Fibroblast of pulmonary artery (primary cell): ENCODE measurements at places on chromosomes 1 and 21.

- no peak for DNase-seq
Observed at GRCh38 chr1:34603594-34603993, 151.3 kb upstream of the GJB5 start.

DNA sequence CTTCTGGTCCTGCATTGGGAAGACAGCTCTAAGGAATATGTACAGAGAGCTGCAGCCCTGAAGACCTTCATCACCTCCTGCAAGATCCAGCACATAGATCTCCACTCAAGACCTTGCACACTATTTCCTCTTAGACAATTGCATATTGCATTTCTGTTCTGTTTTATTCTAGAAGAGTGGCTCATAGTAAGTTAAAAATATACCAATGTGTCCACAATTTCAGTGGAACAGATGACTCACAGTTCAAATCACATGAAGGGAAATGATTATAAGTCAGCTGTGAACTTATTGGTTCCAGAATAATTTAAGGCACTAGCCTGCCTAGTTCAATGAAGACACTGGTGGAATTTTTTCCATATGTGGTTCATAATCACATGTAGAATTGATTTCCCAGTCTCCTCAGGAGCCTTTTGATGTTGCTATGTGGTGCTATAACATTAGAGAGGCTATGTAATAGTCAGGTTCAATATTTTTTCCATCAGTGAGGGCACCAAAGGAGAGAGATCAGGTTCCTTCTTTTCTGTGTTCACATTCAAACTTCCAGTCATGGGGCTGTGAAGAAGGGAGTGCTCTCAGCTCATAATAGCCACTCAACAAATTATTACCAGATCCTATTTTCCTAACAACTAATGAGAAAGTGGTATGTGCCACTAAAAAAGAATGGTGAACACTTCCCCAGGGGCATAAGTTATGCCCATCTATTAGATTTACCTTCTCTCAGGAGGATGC lies 9.8 kb upstream of the AK5 start:
- DNase-seq, result peak; percentile 66

- no peak for DNase-seq
Observed at GRCh38 chr1:93200086-93200620, 19.6 kb downstream of the CCDC18 start.

DNA sequence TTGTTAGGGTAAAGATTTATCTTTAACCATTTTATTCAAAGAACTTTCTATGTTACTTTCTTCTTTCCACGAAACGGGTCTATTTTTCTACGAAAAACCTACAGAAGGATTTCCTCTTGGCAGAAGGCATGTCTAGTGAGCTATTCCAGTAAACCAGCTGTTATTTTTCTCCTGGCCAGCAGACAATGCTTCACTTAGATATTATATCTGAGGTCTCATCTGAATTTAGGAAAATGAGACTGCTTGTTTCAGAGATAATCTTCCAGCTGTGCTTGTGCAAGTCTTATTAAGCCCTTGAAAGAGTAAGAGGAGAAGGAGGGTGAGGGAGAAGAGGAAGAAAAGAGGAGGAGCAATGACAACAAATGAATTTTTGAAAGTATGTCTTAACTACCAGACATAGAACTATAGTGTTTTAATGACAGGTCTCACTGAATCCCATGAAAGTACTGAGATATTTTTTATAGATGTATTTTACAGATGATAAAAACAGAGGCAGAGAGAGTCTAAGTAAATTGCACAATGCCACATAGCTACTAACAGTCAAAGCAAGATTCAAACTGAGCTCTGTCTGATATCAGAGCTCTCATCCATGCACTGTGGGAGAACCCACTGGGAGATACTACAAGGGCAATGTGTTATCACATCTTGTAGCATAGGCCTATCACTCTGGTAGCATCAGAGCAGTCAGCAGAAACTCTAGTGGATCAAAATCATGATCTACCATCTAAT lies 54.6 kb upstream of the SAMSN1 start:
- peak; percentile 43 for DNase-seq

DNA sequence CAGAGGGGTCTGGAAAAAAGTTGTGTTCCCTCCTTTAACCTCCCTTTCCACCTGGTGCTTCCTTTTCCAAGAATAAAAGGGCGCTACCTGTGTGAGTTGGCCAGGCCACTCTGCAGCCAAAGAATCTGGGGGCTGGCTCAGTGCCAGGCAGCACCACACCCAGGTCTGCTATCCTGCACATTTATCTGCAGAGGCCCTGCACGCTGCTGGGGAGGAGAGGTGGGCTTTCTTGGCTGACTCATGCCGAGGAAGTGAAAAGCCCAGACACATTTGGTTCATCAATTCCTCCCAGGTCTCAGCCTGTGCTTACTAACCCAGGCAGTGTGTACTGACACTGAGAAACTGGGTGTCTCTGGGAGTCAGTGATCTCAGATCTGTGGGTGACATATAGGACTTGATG lies 79.8 kb upstream of the F3 start:
- no peak for DNase-seq

DNA sequence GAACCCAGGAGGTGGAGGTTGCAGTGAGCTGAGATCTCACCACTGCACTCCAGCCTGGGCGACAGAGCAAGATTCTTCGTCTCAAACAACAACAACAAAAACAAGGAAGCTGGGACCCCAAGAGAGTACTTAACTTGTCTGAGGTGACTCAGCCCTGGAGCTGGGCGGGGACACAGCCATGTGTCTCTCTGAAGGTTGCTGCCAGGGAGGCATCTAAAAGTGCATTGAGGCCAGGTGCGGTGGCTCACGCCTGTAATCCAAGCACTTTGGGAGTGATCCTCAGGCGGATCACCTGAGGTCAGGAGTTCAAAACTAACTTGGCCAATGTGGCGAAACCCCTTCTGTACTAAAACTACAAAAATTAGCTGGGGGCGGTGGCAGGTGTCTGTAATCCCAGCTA lies 7.7 kb downstream of the IFI6 start:
- DNase-seq, result no peak

DNA sequence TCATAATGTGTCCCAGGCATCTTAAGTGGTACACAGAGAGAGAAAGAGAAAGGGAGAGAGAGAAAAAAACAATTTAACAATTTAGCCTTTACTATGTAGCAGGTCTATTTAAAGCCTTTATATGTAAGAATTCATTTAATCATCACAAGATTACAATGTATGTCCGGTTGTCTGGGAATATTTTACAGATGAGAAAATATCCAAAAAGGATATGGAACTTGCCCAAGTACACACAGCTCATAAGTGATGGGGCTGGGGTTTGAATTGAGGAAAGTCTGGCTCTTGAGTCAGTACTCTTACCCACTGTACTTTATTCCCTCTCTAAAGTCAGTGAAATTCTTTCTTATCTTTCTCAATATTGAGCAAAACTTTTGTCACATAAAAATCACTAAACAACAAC lies 104.6 kb downstream of the LYPLAL1 start:
- DNase-seq, result peak; percentile 41

- DNase-seq, result no peak
Observed at GRCh38 chr21:21096956-21097355, 98.7 kb downstream of the NCAM2 start.

DNA sequence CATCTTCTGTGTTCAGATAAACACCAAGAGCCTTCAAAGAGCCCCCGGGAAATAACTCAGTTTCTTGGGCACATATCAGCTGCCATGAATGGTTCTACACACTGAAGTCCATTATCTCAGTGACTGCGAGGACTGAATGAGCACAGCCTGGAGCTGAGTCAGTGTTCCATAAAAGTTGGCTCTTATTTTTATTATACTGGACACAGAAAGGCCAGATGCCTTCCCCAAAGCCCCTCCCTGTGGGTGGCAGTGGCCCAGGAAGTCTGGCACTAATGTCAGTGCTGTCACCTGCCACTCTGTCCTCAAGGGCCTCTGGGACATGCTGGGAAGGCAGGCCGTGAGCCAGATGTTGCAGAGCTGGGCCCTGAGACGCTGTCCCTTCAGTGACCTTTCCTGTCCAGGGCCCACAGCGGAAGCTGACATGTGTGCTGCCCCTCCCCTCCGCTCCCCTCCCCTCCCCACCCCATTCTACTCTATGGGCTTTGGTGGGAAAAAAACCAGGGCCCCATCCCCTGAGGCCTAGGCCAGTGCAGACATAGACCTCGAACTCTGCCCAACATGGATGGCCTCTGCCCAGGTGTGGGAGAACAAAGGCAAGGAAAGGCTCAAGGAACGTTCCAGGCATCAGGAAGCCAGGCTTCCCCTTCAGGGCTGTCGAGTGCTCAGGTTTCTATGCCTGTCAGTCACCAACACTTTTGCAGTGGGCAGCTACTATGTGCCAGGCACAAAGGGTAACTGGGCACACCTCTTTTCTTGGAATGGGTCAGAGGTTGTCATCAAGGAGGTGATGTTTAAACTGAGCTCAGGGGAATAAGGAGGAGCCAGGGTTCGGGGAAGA lies 22.4 kb upstream of the NPPB start:
- DNase-seq, result no peak

DNA sequence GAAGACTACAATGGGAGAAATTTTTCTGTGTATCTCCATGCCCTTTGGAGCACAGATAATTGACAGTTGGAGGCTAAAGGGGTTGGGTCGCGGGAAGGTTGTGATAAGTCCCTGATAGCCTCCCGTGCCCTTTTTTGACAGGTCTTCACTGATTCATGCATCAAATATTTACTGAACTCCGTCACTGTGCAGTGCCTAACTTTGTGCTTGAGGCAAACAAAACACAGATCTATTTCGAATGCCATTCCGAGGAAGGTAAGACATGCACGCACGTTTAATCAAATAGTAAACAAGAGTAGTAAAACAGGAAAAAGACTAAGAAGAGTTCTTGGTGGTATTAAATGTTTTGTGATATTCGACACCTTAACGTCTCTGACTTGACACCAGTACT lies 494 bp upstream of the PIP5K1A start:
- DNase-seq, result no peak

DNA sequence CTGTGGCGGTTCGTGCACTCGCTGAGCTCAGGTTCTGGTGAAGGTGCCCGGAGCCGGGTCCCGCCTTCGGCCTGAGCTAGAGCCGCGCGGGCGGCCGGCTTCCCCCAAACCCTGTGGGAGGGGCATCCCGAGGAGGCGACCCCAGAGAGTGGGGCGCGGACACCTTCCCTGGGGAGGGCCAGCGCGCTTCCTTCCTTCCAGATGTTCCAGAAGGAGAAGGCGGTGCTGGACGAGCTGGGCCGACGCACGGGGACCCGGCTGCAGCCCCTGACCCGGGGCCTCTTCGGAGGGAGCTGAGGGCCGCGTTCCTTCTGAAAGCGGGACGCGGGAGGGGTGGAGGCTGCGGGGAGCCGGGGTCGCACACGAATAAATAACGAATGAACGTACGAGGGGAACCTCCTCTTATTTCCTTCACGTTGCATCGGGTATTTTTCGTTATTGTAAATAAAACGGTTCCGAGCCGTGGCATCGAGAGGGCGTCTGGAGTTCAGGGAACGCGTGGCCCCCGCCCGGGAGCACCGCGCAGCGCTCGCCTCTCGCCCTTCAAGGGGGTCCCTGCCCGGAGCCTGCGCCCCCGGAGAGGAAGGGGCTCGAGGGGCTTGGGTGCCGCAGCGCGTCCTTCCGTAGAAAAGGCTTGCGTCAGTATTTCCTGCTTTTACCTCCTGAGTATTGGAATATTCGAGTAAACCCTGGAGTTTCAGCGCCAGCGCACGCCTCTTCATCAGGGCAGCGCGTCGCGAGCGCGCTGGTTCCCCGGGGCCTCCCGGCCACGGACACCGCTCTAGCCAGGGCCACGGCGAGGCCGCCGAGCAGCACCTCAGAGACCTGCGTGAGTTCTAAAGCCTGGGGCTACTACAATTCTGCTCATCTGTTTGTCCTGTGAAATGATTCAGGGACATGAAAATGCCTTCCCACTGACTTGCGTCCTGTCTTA lies 11.5 kb downstream of the YBEY start:
- peak; percentile 32 for DNase-seq

GRCh38 chr1:63810936-63811469 lies 37.2 kb downstream of the ROR1 start:
- no peak for DNase-seq

- no peak for DNase-seq
Observed at GRCh38 chr1:179144626-179145025, 62.8 kb downstream of the TOR3A start.

GRCh38 chr1:30684881-30685795 lies 38.2 kb downstream of the MATN1 start:
- DNase-seq, result no peak

GRCh38 chr21:34242973-34243372 lies 120.8 kb upstream of the KCNE2 start:
- DNase-seq, result no peak

- peak; percentile 65 for DNase-seq
Observed at GRCh38 chr1:60345621-60346020, 272.1 kb upstream of the C1orf87 start.

DNA sequence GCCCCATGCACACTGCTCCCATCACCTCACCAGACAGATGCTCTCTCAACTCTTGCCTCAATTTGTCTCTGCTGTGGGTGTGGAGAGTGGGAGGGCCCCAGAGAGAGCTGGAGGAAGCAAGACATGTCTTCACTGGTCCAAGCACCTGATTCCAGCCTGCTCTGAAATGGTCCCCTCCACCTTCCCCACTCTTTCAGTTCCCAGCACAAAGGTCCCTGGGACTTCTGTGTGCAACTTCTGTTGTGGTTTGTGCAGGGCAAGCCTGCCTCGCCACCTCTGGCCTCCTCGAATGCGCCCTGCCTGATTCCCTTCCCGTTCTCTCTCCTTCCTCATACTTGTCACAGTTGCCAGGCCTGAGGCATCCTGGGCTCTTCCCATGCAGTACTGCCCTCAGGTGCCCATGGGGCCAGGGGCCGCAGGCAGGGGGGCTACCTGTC lies 119.3 kb downstream of the SYT2 start:
- no peak for DNase-seq

GRCh38 chr1:35590476-35591040 lies 17.4 kb downstream of the TFAP2E start:
- no peak for DNase-seq

- no peak for DNase-seq
Observed at GRCh38 chr1:52487632-52488031, 65.3 kb downstream of the TUT4 start.

DNA sequence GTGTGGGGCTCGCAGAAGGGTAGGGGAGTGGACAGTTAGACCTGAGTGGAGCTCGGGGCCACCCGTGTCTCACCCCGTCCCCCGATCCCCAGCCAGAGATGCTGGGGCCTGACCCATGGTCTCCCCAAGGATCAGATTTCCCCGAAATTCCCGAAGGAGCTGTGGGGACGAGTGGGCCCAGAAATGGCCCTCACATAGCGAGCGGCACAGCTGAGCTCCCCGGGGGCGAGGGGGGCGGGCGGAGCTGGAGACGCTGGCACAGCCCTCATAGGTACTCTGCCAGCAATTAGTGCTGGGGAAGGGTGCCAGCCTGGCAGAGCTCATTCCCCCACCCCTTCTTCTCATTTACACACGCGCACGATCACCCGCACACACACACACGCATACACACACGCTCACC lies 9.2 kb downstream of the CASZ1 start:
- DNase-seq, result no peak

GRCh38 chr1:9309080-9309479 lies 16.4 kb downstream of the SPSB1 start:
- DNase-seq, result no peak

- DNase-seq, result no peak
Observed at GRCh38 chr1:248613742-248614141, 16.2 kb upstream of the OR2T10 start.

GRCh38 chr1:246528933-246529731 lies 22.1 kb upstream of the SMYD3 start:
- no peak for DNase-seq
